ENCODE measurements at places on chromosomes 13 and 19.

- no peak for DNase-seq
Measured at GRCh38 chr19:23071147-23071511, 45.7 kb upstream of the ZNF730 start.

DNA sequence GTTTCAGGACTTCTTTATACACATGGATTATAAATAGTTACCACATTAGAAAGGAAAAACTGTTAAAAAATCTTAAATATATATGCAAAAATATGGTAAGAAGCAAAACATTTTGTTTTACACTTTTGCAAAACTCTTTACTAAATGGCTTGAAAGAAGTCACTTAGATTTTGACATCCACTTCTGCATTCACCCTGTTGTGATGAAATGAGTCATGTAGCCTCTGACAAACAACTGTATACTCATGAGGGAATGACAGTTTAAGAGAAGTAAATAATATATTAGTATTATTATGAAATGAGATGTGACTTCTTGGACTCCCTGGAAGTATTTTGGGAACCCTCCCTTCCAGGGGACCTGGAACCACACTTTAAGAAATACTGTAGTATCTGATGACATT, 275.6 kb downstream of the DACH1 start:
- DNase-seq = no peak

DNA sequence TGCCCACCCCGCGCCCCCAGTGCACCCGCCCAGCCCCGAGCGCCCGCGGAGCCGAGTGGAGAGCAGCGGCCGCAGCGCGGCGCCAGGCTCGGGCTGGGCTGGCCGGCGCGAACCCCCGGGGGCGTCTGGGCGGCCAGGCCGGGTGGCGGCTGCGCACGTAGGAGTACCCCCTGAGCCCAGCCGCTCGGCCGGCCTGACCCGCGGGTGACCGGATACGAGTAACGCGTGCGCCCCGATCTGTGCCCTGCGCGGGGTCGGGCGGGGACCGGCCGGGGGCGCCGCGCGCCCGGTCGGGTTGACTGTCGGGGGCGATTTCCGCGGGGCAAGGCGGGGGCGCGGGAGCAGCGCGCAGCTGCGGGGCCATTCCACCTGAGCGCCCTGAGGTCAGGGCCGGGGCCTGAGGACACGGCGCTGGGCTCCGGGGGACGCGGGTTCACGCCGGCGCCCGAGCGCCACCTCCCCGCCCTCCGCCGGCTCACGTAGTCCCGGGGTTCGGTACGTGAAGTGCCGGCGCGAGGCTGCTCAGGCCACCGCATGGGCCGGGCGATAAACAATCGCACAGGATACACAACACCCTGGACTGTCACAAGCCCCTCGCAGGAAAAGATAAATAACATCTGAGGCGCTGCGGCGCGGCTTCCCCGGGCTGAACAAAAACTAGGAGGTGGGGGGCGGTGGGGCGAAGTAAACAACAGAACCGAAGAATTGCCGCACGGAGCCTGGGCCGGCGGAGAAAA, 37.6 kb upstream of the FLT1 start:
- peak; percentile 23 for DNase-seq

- no peak for DNase-seq
Measured at GRCh38 chr19:49425922-49426592, 869 bp downstream of the GFY start.

GRCh38 chr19:6723108-6723618, 2.7 kb upstream of the C3 start:
- no peak for DNase-seq

GRCh38 chr13:102980331-102980982, 85.8 kb downstream of the SLC10A2 start:
- DNase-seq = no peak

DNA sequence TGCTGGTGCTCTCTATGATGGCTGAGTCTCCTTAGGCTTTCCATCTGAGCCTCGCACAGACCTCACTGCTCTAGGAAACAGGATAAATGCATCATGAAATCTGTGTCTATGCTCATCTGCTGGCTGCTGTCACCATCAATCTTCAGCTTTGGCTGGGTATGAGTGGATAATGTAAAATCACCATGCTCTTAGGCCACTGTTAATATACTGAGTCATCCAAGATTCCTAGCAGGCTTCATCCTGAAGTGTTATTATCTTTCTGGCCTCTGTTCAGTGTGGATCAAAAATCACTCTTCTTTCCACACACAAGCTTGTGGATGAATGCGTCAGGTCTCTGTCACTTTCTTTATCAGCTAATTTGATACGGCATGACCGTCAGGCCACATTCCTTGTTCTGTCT, 317.4 kb downstream of the NALCN start:
- no peak for DNase-seq

- DNase-seq = no peak
Measured at GRCh38 chr13:60152114-60152513, 11.6 kb downstream of the DIAPH3 start.

GRCh38 chr19:7643031-7643415, 6.1 kb downstream of the STXBP2 start:
- DNase-seq = no peak

DNA sequence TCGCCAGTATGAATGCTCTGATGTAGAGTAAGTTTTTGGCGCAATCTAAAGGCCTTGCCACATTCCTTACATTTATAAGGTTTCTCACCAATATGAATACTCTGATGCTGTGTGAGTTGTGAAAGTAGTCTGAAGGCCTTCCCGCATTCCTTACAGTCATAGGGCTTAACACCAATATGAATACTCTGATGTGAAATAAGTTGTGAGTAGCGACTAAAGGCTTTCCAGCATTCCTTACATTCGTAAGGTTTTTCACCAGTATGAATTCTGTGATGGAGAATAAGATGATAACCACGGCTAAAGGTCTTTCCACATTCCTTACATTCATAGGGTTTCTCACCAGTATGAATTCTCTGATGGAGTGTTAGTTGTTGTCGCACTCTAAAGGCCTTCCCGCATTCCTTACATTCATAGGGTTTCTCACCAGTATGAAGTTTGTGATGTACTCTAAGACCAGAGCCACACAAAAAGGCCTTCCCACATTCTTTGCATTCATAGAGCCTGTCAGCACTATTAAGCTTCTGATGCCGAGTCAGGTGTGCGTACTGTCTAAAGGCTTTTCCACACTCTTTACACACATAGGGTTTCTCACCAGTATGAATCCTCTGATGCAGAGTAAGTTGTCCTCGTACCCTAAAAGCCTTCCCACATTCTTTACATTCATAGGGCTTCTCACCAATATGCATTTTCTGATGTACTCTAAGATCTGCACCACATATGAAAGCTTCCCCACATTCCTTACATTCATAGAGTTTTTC, 14.1 kb upstream of the ZFP14 start:
- DNase-seq = no peak

DNA sequence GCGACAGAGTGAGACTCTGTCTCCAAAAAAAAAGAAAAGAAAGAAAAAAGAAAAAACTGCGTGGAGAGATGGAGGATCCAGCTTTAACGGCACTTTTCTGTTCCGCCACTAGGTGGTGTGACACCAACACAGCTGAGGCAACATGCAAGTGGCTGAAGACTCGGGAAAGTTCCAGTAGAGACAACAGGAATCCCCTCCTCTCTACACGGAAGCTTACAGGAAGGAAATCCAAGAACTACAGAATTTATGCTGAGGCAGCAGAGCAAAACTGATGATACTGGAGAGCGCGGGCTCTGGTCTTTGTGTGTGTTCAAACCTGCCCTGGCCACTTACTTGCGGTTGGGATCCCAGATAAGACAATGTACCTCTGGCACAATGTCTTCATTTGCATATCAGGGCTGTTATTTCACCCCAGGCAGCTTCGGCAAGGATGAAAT, 9.9 kb downstream of the RANBP3 start:
- DNase-seq = peak; percentile 60

DNA sequence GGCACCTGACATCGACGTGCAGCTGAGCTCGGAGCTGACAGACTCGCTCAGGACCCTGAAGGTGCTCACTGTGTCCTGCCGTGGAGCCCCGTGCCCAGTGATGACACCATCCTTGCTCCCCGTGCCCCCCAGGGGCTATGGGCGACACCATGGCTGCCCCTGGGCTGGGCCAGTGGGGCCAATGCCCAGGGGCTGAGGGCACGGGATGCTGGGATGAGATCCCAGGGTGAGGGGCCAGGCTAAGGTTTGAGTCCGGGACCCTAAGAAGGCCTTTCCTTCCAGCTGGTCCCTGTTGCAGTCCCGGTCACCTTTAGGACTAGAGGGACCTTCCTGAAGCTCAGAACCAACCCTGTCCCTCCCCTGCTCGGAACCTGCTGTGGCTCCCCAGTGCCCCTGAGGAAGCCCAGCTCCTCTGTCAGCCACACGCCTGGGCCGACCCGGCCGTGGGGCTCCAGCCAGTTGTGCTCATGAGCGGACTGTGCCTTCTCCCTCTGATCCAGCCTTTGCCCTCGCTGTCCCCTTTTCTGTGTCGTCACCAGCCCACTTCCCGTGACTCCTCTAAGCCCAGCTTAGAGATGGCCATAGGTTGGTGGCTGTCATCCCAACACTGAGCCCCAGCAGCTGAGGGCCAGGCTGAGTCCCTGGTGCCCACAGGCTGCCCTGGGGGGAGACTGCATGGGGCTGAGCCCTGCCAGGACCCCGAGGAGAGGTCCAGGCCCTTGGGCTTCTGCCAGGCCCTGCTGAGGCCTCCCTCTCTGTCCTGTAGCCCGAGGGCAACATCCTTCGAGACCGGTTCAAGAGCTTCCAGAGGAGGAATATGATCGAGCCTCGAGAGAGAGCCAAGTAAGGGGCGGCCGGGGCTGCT, 10.6 kb downstream of the NOP53 start:
- DNase-seq = no peak

- DNase-seq = no peak
Measured at GRCh38 chr13:77544758-77545338, 9.3 kb downstream of the SCEL start.

- no peak for DNase-seq
Measured at GRCh38 chr13:85512421-85512820, 286.8 kb downstream of the SLITRK6 start.

GRCh38 chr13:43397111-43397510, 373.7 kb downstream of the DNAJC15 start:
- no peak for DNase-seq

DNA sequence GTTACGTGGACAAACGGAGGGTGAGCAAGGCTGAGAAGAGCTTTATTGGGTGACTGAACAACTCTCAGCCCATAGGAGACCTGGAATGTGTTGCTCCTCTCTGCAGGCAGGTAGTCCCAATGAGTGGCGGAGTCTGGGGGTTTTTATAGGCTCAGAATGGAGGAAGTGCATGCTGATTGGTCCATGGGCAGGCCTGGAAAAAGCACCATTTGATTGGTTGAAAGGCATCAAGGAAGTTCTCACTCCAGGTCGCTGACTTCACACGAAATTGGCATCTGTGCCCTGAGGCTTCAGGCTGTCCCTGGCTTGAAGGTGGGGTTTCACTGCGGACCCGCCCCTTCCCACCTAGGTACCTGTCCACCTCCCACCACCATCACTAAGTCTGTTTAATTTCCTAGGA, 65.4 kb downstream of the SPATA13 start:
- DNase-seq = no peak

- no peak for DNase-seq
Measured at GRCh38 chr13:51955281-51955771, 55.9 kb downstream of the ATP7B start.

DNA sequence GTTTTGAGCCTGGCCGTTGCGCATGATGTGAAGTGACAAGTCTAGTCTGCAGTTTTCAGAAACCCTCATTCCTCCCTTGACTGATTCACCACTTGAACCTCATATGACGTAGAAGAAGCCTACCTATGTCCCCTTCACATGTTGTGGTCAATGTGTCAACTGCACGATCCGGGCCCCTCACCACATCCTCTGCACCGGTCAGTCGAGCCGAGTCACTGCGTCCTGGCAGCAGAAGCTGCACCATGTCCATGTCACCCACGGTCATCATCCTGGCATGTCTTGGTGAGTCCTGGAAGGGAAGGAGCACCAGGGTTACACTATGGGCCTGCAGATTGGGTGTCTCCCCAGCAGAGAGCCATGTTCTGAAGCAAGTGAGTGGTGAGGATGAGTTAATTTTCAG, at the start of gene KIR2DL4:
KIR2DL4 (plus strand) TSS at position 201 of the 400 bp plus-strand sequence; CDS start at position 243, 42 bp downstream.
- peak; percentile 71 for DNase-seq

DNA sequence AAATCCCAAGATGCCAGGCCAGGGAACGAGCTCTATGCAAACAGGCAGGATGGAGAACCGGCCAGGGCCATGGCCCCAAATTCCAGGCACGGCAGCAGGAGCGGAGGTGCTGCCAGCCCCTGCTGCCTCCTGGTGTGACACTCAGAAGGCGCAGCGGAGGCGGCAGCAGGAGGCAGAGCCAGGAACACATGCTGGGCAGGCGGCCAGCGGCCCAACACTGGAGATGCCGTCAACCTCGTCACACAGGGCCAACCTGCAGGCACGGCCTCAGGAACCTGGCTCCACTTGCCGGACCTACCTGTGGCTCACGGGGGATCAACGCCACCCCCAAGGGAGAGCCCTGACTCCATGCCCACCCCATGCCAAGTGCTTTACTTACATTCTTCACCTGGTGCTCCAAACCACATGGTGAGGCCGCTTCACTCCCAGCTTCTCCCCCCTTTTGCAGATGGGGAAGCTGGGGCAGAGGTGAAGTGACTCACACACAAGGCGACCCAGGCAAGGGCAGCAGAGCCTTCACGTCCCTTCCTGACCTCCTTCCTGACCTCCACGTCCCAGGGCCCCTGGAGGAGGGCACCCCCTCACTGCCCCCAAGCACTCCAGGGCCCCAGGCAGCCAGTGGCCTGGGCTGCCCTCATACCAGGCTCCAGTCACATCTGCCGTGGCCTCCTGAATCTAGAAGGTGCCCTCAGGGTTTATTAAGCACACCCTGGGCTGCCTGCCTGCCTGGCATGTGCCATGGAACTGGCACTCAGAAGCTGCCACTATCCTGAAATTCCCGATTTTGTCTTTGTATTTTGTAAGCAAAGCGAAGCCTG, 43.5 kb downstream of the GGACT start:
- no peak for DNase-seq

DNA sequence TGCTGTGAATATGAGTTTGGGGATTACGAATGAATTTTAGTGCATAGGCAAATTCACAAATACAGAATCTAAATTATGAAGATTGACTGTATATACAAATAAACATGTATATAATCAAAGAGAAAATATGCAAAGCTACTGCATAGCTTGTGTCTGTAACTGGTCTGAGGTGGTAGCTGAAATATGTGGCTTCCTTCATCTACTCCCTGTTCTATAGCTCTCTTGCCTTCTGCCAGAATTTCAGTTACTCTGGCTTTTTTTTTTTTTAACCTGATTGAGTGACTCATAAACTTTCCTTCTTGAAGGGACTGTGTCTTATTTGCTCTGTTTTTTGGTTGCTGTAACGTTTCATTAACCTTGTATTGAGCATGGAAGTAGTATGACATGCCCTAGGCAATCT, 26.6 kb downstream of the DNAJC3 start:
- DNase-seq = no peak

GRCh38 chr19:50750010-50750409, 20.3 kb upstream of the GPR32 start:
- no peak for DNase-seq
